ENCODE measurements at places on chromosomes 3 and 15. TPM values are rescaled to one million over a fixed set of nuclear protein-coding genes. Genes with fewer than 3 reads are reported as not detected.

CYP19A1 gene
- total RNA-seq, result not detected

SMAD6 gene
- 0.04 TPM for total RNA-seq

NR1I2 gene
- 0.08 TPM for total RNA-seq

PLA2G4F gene
- total RNA-seq, result 0.46 TPM

FAM131A gene
- total RNA-seq, result 30.1 TPM

GRM2 gene
- 0.08 TPM for total RNA-seq

SLC9A9 gene
- total RNA-seq, result 2.0 TPM

C3orf20 gene
- total RNA-seq, result not detected

ATP13A5 gene
- not detected for total RNA-seq

FBXL2 gene
- 19.5 TPM for total RNA-seq

CIP2A gene
- 9.2 TPM for total RNA-seq

KLF15 gene
- total RNA-seq, result not detected

GRAMD2A gene
- 7.5 TPM for total RNA-seq

STRC gene
- total RNA-seq, result 0.49 TPM

SLC27A2 gene
- total RNA-seq, result not detected

PIF1 gene
- total RNA-seq, result 6.5 TPM

TMEM108 gene
- total RNA-seq, result not detected

CGGBP1 gene
- 27.7 TPM for total RNA-seq

CCDC9B gene
- total RNA-seq, result 8.0 TPM

ANKRD63 gene
- total RNA-seq, result not detected

DPPA2 gene
- not detected for total RNA-seq

ZPLD1 gene
- total RNA-seq, result 0.72 TPM

LRTM1 gene
- total RNA-seq, result not detected

PLCB2 gene
- 1.3 TPM for total RNA-seq

RCN2 gene
- total RNA-seq, result 74.5 TPM

TTC21A gene
- 0.55 TPM for total RNA-seq

MTFMT gene
- total RNA-seq, result 32.6 TPM

IFT122 gene
- total RNA-seq, result 10.5 TPM

SCAPER gene
- 5.9 TPM for total RNA-seq

ATP13A4 gene
- not detected for total RNA-seq

HIGD2B gene
- not detected for total RNA-seq

ACAN gene
- total RNA-seq, result not detected

SYNM gene
- total RNA-seq, result 1.7 TPM

FAM81A gene
- 0.04 TPM for total RNA-seq

CHAC1 gene
- 20.5 TPM for total RNA-seq

MUSTN1 gene
- total RNA-seq, result 1.6 TPM

TIMP4 gene
- total RNA-seq, result 0.08 TPM

SEC11A gene
- total RNA-seq, result 138 TPM

TNFSF10 gene
- 30.1 TPM for total RNA-seq

FEM1B gene
- total RNA-seq, result 40.2 TPM

RLBP1 gene
- total RNA-seq, result not detected

STAB1 gene
- under 0.01 TPM for total RNA-seq

SPINK8 gene
- total RNA-seq, result not detected

DAPK2 gene
- 1.2 TPM for total RNA-seq

SEC22A gene
- 35.7 TPM for total RNA-seq

ALDH1L1 gene
- 0.08 TPM for total RNA-seq

RETNLB gene
- not detected for total RNA-seq
